ENCODE measurements at places on chromosomes 2 and 18.

DNA sequence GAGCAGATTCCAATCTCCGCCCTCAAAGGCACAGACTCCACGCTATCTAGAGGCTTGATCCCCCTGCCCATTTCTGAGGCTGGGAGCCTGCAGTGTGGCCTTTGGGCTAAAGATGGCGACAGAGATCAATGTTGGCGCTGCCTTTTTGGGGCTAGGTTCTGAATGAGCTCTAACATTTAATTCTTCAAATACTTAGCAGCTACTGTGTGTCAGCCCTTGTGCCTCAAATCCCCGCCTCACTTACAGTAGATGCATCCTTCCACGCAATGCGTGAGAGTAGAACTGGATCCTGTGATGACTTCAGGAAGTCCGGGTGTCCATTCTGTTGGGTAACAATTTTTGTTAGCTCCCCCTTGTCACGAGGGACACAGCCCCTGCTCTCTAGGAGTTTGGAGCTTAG is 12.4 kb downstream of the IL1F10 start:
- peak; percentile 3 for DNase-seq

- DNase-seq, result no peak
Observed at GRCh38 chr18:44323125-44323524, 357.6 kb upstream of the SETBP1 start.

GRCh38 chr2:50401772-50402653 is 629.9 kb downstream of the NRXN1 start:
- peak; percentile 8 for DNase-seq

- no peak for DNase-seq
Observed at GRCh38 chr2:28098501-28099225, 208.1 kb downstream of the BABAM2 start.

DNA sequence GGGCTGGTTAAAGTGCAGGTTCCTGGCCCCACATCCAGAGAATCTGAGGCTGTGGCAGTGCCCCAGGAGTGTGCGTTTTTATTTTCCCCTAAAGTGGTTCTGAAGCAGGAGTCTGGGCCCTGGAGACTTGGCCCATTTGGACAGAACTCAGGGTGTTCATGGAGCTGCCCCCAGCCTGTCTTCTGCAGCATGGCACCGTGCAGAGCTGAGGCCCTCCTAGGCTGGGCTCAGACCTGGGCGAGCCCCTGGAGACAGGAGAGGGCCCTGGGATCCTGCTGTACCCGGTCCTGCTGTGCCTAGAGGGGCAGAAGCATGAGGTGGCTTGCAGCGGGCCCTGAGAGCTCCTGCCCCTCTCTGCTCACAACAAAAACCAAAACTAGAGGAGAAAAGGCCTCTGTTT is 58.8 kb upstream of the B3GNT7 start:
- DNase-seq, result no peak

GRCh38 chr2:28707592-28707991 is 44.0 kb upstream of the PPP1CB start:
- DNase-seq, result no peak

GRCh38 chr18:47882641-47883040 is 47.8 kb downstream of the SMAD2 start:
- no peak for DNase-seq

GRCh38 chr18:22847392-22847791 is 85.7 kb upstream of the RBBP8 start:
- DNase-seq, result no peak

DNA sequence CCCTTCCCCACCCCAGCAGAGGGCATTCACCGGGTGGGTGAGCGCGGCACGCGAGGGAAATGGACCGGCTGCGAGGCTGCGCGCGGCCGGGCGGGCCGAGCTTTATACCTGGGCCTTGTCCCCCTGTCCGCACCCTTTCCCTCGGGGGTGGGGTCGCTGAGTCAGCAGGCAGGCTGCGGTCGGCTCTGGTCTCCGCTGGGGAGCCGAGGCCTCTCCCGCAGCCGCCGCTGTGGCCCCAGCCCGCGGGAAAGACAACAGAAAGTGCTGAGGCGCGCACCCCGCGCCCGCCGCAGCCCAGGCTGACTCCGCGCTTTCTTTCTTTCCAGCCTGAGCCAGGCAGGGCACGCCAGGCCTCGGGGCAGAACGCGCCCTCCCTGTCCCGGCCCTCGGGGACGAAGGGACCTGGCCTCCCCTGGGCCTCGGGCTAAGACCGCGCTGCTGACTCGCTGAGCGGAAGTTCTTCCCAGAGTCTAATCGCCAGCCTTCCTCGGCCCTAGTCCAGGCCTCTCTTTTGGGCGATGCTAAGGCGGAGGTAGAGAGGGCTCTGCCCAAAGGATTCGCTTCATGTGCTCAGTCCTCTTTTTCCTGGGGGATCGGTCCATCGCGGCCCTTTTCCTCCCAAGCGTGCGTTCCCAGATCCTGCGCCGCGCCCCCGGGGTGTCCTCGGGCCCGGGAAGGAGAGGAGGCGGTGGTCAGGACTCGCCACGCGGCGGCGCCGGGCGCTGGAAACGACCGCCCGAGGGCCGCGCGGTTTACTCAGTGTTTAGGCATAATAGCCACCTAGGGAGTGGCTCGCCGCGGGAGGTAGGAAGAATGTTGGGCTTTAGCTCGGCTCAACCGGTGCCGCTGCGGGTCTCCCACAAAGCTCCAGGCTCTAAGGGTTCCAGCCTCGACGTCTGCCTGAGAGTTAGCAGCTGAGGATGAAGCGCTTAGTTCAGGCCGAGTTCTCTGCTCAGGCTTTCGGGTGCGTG is at the start of gene CRYBA2:
TSS of gene CRYBA2 (minus strand) at position 78 of the 971 bp plus-strand sequence. CDS start 246 bp downstream, outside the sequence.
- DNase-seq, result no peak

DNA sequence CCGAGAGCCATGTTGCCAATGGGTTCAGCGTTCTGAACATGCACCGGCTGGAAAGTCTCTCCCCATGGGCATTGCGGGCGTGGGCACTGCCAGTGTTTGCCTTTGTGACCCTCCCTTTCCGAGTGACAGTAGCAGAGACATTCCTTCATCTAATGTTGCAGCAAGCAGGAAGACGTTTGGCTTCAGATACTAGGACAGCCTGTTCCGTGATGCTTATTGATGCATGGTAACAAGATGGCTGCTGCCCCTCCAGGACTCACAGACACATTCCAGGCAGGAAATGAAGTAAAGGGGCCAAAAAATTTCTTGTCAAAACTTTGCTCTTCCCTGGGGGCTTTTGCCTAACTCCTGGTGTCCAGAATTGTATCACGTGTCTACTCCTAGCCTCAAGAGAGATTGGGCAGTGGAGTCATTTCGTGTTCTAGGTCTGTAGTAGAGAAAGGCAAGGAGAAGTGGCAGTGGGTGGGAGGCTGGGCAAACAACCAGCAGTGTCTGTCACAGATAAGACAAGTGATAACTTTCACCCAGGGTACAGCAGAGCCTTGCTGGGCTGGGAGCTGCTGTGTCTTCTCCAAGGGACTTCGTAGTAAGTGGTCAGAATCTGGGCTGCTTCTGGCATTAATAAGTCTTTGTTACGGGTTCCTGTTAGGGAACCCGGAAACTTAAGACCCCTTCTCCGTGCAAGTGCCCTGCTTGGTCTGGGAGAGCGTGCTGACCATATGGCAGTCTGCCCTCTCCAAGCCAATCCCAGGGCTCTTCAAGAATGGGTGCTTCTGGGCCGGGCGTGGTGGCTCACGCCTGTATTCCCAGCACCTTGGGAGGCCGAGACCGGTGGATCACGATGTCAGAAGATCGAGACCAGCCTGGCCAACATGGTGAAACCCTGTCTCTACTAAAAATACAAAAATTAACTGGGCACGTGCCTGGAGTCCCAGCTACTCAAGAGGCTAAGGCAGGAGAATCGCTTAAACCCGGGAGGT is 93.5 kb downstream of the TFCP2L1 start:
- DNase-seq, result no peak

GRCh38 chr2:135113322-135113721 is 61.2 kb downstream of the RAB3GAP1 start:
- DNase-seq, result no peak

DNA sequence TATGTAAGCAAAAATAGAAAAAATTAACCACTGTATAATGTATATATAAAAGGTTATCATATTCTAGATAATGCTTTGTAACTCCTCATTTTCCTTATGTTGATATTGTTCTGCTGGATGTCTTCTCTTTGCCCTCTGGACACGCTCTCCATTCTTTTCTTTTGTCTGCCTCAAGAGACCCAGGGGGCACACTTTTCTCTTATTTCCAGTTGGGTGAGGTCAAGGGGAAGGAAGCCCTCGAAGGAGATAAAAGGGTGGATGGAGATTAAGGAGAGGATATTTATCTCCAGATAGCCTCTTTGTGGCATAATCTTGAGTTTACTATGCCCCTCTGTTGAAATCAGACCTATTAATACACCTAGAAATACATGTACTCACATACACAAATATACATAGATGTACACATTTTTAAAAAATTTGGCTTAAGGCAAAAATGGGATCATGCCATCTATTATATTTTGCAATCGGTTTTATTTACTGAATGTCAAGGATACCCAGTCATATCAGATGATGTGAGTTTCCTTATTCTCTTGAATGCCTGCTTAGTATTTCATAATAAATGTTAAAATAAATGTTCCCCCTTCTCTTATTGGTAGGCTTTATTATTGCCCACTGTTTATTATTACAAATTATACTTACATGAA is 65.3 kb downstream of the LCLAT1 start:
- DNase-seq, result no peak

DNA sequence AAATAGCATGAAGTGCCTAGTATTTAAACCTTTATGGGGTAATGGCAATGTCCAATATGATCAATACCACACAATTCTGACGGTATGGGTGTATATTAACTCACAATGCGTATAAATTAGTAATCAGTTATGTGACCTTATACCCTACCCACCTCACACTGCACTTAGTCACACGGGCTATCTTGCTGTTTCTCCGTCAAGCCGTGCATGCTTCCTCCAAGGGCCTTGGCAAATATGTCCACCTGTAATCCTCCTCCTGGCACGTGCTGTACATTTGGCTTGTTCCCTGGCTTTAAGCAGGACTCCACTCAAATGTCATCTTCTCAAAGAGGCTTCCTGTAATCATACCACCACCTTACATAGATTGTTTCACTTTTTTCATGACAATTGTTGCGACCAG is 12.2 kb downstream of the TNFRSF11A start:
- DNase-seq, result no peak

DNA sequence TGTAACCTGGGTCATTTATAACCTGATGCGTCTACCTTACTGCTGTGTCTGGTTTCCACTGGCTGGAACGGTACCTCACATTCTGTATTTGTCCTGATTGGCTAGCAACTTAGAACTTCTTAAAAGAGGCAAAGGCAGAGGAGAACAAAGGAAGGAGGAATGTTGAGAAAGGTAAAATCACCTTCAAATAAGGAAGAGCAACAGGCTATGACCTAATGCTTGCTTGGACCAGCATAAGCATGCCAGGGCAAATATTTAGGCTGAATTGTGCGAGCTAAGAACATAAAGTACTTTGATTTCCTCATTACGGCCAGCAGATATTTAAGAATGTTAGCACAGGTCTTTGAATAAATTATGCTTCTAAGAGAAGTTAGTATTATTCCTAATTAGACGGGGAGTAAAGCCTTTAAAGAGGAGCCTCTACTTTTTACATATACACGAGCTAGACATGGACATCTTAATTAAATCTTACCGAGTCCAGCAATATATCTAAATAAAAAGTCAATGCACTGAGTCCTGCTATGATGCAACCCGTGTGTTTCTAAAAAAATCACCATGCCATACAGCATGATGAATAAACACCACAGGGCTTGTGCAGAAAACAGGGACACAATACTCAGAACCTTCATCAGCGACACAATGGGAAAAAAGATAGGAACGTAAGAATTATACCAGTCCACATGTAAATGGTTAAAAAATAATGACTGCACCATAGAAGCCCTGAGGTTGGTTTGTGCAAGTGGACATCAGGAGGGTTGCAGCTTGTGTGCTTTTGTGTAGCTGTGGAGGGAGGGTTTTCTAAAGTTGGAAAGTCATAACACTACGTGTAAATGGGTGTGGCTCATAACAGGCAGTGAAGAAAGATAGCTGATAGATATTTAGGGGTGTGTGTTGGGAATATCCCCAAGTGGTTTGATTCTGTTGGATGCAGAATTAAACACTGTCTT is 14.2 kb downstream of the SEPTIN2 start:
- no peak for DNase-seq

GRCh38 chr2:241112592-241112991 is 10.5 kb upstream of the MTERF4 start:
- no peak for DNase-seq

GRCh38 chr2:128303095-128303791 is 15.4 kb downstream of the HS6ST1 start:
- DNase-seq, result no peak

- DNase-seq, result no peak
Observed at GRCh38 chr18:43277164-43277600, at the start of gene SYT4. SYT4 (minus strand) TSS chr18:43277490; CDS start chr18:43277281, 209 bp downstream.

DNA sequence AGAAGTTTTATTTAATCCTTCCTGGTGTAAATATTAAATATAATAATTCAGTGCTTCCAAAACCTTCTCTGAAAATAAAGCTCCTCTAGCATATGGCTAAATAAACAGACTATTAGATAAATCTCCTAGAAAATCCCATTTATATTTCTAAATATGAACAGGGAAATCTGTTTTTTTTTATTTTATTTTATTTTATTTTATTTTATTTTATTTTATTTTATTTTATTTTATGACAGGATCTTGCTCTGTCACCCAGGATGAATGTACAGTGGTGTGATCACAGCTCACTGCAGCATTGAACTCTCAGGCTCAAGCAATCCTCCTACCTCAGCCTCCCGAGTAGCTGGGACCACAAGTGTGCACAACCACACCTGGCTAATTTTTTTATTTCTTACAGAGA is 673.5 kb downstream of the IRS1 start:
- DNase-seq, result no peak

- DNase-seq, result no peak
Observed at GRCh38 chr18:76982038-76982437, 150.5 kb downstream of the MBP start.

- DNase-seq, result no peak
Observed at GRCh38 chr18:8247700-8248099, 361.5 kb upstream of the RAB12 start.

GRCh38 chr2:43004879-43005244 is 212.5 kb upstream of the HAAO start:
- DNase-seq, result no peak

DNA sequence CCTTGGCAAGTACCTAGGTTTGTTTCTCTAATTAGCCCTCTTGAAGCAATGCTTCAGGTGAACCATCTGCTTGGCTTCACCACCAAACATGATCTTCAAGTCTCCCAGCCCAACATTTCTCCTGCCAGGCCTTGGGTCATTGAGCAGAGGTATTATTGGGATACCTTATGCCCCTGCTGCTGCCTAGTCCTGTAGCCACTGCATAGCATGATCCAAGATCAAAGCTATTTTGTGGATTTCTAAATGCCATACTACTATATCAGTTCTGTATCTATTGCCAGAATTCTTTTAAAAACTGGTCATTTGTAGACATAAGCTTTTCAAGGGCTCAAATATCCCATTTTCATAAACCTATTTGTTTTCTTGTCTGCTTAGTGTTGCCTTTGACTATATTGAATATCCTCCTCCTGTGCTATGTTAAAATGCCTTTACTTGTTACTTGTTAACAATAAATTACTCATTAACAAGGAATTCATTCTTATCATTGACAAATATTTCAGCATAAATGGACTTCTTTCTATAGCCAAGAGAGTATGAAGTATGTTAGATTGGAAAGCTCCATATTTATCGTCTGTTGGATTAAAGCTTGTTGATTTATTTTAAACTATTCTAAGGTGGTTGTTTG is 204.5 kb upstream of the RBBP8 start:
- no peak for DNase-seq

GRCh38 chr18:41621177-41621576 is 333.9 kb upstream of the PIK3C3 start:
- no peak for DNase-seq

All from AG04450 (cell line).